H9 (cell line): ENCODE measurements at places on chromosomes 7 and 10.

DNA sequence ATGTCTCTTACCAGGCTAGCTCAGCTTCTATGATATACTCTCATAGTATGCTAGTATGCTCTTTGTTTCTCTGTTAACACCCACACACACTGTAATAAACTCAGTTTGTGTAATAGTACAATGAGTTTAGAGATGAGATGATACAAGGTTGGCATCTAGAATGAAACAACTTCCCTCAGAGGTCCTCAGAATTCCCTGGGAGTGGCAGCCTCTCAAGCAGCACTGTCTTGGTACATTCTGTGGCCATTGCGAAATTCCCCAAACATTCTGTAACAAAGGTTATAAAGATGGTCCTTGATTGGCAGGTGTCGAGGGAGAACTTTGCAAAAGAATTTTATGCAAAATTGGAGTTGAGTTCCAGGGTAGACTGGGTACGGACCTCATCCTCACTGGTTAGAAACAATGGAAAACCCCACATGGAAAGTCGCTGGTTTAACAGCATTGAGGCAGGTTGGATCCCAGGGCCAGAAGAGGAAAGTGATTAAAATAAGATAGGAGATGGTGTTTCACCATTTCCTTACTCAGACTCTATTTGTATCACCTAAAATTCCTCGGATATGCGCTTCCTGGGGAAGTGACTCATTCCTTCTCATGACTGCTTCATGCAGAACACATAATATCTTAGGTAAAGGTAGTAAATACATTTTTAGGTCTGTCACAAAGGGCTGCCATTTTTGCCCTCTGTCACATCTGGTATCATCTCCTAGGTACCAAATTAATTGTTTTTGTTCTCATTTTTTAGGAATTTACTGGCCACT, 657.8 kb downstream of the SORCS1 start:
- DNase-seq = no peak

GRCh38 chr7:147639037-147639436, 951.5 kb upstream of the C7orf33 start:
- DNase-seq = no peak

DNA sequence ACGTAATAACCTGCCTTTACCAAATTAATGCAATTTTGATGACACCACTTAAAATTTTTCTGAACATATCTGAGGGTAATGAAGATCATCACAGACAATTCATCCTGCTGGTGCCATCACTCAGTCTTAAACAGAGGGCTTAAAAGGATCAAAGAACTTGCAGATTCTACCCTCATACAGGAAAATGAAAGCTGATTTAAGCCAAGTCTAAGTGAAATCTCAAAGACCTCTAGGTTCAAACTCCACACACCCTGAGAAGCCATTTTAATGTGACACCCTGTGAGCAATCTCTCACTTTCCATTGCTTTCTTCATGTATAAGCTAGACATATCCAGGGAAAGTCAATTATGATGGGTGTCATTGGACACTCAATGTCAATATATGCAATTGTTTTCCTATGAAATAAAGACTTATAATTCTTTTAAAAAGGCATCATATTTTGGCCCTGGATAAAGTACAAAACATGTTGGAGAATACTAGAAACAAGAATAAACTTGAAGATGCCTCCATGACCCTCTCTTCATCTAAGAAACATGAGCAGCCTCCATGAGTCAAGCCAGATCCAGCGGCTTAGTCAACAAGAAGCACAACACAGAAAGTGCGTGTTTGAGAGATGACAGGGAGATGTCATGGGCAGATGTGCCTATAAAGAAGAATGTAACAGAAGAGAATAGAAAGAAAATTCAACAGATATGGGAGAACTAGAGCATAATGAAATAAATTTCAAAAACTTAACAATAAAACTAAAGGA, 291.9 kb downstream of the PARD3 start:
- no peak for DNase-seq

- DNase-seq = no peak
These were observed 540.6 kb downstream of the ZWINT start for GRCh38 chr10:55820478-55820877.
